ENCODE measurements at places on chromosomes 11 and 22. TPM values are rescaled to one million over a fixed set of nuclear protein-coding genes. Genes with fewer than 3 reads are reported as not detected.

The RRP7A gene
- total RNA-seq: 184 TPM

The RBMXL2 gene
- not detected for total RNA-seq

GRCh38 chr11:68942095-68942620 lies 38.5 kb downstream of the IGHMBP2 start:
- H3K36me3 ChIP-seq: no peaks in the 10 kb centered on the region
- H3K4me1 ChIP-seq: no peaks in the 10 kb centered on the region
- no peak overlapping the region for H3K27ac ChIP-seq
- H3K4me3 ChIP-seq: no peak overlapping the region
- H3K27me3 ChIP-seq: no peaks in the 10 kb centered on the region

DNA sequence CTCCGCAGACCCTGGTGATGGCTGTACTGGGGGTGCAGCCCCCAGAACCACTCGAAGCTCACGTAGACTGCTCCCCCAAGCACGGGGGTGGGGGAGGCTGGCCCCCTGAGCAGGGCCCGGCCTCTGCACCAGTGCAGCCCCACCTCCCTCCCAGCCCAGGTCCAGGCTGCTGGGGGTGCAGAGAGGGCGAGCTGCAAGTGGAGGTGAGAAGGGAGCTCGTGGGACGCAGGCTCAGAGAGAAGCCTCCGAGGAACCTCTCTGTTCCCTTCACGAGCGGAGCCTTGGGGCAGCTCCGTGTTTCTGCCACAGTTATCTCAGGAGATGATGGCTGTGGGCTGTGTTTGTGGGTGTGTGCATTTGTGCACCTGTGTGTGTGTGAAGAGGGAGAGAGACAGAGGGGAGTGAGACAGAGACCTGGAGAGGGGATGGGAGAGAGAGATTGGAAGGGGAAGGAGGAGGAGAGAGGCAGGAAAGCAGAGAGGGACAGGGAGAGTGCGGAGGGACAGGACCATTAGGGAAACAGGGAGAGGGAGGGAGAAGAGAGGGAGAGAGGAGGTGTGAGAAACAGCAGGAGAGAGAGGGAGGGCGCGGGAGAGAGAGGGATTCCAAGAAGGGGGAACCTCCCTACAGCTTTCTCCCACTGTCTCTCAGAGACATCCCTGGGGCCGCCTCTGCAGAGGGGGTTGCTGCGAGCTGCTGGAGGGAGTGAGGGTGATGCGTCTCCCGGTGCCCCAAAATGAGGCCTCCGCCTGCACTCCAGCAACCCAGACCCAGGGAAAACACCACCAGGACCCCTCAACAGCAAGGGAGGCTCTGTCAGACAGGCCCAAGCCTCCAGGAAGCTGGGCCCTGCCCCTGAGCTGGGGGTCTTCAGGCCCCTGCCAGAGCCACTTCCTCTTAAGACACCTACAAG lies 1488.6 kb downstream of the BRD1 start:
- DNase-seq: no peak
- H3K27ac ChIP-seq: no peak overlapping the region
- H3K4me3 ChIP-seq: no peak overlapping the region

DNA sequence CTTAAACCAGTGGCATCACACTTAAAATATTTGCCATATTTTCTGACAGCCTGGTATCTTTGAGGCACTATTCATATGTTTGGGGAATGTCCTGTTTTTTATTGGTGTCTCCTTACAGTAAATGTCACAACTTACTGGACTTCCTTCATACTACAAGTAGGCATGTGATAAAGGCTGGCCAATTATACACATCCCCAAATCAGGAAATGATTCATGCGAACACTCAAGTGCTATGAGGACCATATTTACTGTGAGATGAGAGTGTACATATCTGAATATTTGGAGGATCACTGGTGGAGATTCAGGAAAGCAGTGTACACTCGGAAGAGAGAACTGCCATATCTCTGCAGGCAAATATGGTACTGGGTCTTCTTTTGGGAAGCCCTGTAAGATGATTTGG lies 913.8 kb upstream of the CHORDC1 start:
- H3K4me1 ChIP-seq: no peaks in the 10 kb centered on the region
- H3K36me3 ChIP-seq: no peaks in the 10 kb centered on the region
- no peak overlapping the region for H3K4me3 ChIP-seq
- H3K27ac ChIP-seq: no peak overlapping the region
- DNase-seq: no peak

All from activated naive CD8-positive, alpha-beta T cell treated with anti-CD3 and anti-CD28 coated beads for 36 hours (primary cell).